ENCODE measurements at places on chromosomes 2 and 18.

DNA sequence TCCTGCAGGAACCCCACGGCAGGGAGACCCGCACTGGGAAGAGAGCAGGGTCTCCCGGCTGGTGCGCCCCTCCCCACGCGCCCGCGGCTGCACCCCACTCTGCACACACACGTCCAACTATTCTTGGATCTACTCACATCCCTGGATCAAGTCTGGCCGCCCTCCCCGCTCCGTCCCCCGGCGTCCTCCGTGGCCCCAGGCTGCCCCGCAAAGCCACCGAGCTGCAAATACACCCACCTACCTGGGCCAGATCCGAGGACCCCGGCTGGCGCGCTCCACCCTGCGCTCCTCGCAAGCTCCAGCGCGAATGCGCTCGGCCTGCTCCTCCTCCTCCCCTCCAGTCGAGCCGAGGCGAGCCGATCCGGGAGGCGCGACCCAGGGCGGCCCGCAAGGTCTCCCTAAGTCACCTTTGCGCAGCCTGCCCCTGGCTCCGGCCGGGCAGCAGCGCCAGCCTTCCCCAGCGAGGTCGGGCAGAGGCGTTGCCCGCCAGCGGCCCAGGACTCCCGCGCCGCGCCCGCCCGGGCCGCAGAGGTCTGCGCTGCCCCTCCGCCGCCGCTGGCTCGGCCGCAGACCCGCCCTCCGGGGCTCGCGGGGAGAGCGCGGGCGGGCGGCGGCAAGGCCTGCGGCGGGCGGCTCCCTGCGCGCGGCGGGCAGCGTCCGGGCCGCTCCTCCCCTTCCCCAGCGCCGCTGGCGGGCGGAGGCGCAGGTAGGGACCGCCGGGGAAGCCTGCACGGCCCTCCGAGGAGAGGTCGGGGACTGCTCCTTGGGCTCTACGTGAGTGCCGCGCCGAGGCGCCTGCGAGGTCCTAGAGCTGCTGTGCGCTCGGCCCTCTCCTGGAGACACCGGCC is 126.0 kb downstream of the OSBPL1A start:
- no peak for DNase-seq

DNA sequence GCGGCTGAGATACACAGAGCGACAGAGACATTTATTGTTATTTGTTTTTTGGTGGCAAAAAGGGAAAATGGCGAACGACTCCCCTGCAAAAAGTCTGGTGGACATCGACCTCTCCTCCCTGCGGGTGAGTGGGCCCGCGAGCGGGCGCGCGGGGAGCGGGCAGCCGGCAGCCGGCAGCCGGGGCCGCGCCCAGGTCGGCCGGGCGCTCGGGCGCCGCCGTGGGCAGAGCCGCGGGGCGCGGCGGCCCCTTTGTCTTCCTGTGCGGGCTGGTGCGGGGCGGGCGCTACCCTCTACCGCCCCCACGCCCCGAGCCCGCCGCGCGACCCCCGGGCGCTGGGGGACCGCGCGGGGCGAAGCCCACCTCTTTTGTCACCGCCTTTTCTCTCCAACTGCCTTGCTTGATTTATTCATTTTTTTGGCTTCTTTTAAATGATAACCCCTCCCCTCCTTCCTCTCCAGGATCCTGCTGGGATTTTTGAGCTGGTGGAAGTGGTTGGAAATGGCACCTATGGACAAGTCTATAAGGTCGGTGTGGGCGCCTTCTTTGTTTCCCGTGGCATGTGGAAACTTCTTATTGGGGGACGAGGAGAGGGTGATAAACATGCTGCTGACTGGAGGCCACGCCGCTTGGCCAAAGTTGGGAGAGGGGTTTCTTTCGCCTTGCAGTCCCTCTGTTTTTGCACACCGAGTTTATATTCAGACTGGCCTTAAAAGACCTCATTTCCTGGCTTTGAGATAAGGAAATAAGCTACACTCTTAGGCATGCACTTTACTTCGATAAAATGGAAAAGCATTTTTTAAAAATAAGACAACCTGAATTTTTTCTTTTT is 722 bp downstream of the MAP4K4 start:
- DNase-seq, result peak; percentile 24

DNA sequence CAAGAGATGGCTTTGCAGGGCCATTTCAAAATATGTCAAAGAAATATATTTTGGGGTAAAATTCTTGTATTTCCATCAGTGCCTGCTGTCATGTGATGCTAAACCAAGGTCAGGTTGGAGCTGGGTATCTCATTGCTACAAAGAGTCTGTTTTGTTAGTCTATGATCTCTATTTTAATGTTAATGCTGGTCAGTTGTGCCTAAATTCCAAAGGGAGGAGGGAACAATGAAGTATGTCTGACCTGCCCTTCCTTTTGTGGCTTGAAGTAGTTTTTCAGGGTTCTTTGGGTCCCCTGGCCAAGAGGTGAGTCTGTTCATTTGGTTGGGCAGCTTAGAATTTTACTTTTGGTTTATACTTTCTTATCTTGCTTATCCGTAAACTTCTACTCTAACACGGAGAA is 61.6 kb upstream of the DYNAP start:
- DNase-seq, result no peak

GRCh38 chr2:157470321-157470720 is 26.4 kb upstream of the CYTIP start:
- no peak for DNase-seq

- no peak for DNase-seq
These were observed 143.2 kb upstream of the SETBP1 start for GRCh38 chr18:44537526-44537925.

DNA sequence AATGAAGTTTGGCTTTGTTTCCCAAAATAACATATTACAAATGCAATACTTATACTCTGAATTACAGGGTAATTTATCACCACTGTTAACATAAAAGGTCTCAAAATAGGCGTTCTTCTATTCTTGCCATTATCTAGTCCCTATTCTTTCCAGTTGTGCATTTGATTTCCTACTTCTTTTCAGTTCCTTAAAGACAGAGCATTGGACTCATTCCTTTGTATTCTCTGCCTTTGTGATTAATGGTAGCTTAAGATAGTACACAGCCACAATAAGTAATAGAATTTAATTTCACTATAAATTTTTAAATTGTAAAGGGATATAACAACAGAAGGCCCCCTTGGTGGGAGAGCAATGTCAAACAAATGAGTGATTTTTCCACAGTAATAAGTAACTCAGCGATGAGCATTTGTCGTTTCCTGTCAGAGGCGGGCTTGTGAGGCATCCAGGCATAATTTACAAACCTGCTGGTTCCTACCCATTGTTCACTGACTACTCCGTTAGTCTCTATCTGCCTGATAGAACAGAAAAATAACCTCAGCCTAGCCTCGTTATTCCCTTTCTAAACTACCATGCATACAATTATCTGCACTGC is 456.6 kb upstream of the REG3G start:
- DNase-seq, result no peak

DNA sequence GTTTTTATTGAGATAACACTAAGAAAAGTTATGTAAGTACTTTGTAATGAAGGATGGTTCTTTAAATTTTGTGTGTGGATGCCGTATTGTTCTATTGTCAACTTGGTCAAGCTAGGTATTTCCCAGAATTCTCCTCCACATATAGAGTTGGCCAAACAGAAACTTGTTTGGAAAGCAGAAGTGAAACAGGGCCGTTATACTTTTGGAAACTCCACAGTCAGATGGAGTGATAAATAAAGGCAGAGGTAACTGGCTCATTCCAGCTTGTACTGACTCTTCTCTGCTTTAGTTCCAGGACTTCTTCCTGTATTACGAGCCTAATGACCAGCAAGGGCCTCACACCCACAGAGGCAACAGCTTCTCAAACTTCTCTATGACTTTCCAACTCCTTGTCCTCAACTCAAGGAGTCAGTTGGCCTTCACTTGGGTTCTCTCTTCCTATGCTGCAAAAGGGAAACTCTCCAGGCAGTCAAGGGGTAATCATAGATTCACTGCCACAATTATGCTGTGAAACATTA is 16.4 kb upstream of the STARD7 start:
- DNase-seq, result no peak

- no peak for DNase-seq
These were observed 29.7 kb downstream of the TAF4B start for GRCh38 chr18:26255695-26256622.

DNA sequence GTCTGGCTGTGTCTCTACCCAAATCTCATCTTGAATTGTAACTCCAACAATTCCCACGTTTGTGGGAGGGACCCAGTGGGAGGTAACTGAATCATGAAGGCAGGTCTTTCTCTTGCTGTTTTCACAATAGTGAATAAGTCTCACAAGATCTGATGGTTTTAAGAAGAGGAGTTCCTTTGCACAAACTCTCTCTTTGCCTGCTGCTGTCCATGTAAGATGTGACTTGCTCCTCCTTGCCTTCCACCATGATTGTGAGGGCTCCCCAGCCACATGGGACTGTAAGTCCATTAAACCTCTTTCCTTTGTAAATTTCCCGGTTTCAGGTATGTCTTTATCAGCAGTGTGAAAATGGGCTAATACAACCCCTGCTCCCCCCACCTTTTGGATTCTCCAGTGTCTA is 23.8 kb downstream of the VWA3B start:
- DNase-seq, result no peak

GRCh38 chr2:174486563-174487107 is at the start of gene GPR155:
TSS of gene GPR155 (minus strand) at chr2:174487029. CDS start at chr2:174481956, 5,073 bp downstream.
- peak; percentile 34 for DNase-seq

DNA sequence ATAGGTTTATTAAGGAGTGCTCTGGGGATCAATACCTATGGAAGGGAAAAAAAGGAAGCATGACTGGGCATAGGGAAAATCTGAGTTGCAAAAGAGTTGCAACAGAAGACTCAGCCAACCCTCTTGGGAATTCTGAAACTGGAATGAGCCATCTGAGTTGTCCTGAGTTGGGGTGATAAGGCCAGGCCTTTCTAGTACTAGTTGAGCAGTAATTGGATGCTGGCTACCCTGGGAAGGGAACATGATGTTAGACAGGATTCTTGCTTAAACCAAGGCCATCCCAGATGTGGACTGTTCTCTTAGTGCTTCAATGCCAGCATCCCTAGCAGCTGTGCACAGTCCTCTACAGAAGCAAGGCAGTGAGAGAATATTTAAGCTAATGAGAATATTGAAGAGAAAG is 348.8 kb upstream of the GULP1 start:
- DNase-seq, result no peak

- no peak for DNase-seq
These were observed 16.4 kb downstream of the GEMIN6 start for GRCh38 chr2:38794235-38794946.

- DNase-seq, result no peak
These were observed 138.0 kb upstream of the GPC1 start for GRCh38 chr2:240297256-240298116.

DNA sequence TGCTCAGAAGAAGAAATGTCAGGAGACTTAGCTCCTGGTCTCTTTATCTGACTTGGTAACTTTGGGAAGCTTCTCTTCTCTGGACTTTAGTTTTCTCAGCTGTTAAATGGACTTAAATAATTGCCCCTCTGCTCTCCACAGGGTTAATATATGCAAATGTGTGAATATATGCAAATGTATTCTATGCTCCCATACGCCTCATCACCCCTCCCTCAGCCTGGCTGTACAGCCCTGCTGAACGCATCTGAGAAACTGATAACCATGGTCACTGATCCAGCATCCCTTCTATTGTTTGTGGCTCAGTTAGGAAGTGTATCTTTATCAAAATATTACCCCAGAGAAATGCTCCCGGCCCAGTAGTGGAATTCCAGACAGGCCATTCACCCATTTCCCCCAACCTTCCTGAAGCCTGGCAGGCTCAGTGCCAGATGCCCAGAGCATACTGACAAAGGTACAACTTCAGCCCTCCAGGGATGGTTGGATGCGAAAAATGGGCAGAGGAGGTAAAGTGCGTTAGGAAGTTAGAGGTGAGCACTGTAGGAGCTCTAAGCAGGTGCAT is 103.4 kb downstream of the DYSF start:
- DNase-seq, result no peak

DNA sequence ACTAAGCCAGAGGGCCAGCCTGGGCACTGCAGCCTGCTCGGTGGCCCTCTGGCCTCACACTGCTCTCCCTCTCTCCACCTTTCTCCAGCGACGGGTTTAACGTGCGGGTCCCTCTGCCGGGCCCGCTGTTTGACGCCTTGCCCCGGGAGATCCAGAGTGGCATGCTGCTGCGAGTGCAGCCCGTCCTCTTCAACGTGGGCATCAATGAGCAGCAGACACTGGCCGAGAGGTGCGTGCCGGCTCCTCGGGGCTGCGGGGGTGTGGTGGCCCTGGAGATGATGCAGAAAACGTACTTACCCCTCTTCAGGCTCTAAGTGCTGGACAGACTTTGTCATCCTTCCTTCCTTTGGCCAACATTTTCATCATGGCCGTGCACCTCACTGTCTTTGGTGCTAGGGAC is 42.4 kb downstream of the COA5 start:
- DNase-seq, result no peak

DNA sequence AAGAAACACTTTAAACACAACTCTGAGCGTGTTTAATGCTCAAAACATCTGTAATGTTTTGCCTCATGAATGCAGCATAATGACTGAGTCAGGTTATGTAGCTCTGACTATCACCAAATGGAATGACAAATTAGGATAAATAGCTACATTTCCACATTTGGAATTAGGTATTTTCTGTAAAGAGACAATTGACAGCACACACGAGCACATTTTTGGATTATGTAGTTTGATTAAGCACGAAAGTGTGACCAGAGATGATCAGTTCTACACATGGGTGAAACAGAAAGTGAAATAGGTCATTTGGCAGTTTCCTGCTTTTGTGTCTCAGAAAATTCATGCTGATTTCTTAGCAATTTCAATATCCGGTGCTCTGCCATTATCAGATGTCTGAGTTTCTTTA is 29.0 kb downstream of the LPIN1 start:
- peak; percentile 58 for DNase-seq

DNA sequence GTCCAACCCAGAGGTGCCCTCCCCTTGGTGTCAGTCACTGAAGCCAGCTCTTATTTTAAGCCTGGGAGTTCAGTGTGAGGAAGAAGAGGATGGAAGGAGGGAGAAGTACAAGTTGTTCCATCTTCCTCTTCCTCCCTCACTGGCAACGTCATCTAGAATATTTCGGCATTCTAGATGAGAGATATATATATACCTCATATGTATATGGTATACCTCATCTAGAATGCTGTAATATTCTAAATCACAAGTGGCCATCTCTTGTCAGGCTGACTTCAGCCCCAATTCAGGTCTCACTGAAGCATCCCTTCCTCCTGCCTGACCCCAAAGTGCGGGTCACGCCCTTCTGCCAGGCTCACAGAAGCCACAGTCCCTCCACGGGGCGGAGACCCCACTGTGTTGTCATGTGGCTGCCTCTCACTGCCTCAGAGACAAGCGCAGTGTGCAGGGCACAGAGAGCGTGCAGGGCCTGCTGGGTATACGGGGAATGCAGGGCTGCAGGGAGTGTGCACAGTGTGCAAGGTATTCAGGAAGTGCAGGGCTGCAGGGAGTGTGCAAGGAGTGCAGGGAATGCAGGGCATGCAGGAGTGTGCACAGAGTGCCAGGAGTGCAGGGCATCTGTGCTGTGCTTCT is 32.8 kb upstream of the B3GNT7 start:
- no peak for DNase-seq

Data from central memory CD4-positive, alpha-beta T cell (primary cell).